Colonic mucosa (tissue), 4 donors: ENCODE measurements at places on chromosomes 4 and X.

GRCh38 chrX:69257499-69258127 lies 92.4 kb upstream of the PJA1 start:
- no peak overlapping the region for H3K27ac ChIP-seq
- H3K27me3 ChIP-seq = no peaks in the 10 kb centered on the region
- no peaks in the 10 kb centered on the region for H3K36me3 ChIP-seq
- no peak for DNase-seq
- H3K4me3 ChIP-seq = no peak overlapping the region
- H3K4me1 ChIP-seq = no peaks in the 10 kb centered on the region

GRCh38 chr4:54784161-54784671 lies 126.5 kb downstream of the KIT start:
- H3K27ac ChIP-seq = peak overlapping the region; percentile 36
- H3K4me3 ChIP-seq = no peak overlapping the region
- H3K36me3 ChIP-seq = no peaks in the 10 kb centered on the region
- no peaks in the 10 kb centered on the region for H3K27me3 ChIP-seq
- peak; percentile 63 for DNase-seq
- no peaks in the 10 kb centered on the region for H3K4me1 ChIP-seq

DNA sequence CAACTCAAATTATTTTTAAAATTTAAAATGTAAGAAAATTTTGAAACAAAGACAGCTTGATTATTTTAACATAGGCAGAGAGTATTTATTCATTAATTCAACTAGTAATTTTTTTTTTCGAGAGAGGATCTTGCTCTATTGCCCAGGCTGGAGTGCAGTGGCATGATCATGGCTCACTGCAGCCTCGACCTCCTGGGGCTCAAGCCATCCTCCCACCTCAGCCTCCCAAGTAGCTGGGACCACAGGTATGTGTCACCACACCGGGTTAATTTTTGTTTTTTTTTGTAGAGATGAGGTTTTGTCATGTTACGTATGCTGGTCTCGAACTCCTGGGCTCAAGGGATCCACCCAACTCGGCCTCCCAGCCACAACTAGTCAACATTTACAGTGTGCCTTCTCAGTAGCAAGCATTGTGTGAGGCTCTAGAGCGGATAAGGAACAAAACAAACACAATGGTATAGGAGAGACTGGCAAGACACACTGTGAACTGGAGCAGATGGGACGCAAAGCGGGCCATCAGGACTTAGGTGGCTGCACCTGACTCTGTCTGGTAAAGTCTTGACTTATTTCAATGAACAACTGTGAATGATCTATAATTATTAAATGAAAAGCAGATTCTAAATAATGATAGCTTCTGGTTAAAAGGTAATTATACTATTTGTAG lies 21.6 kb downstream of the SETD7 start:
- H3K27me3 ChIP-seq = no peaks in the 10 kb centered on the region
- no peaks in the 10 kb centered on the region for H3K36me3 ChIP-seq
- H3K27ac ChIP-seq = no peak overlapping the region
- H3K4me3 ChIP-seq = no peak overlapping the region
- DNase-seq = no peak

- H3K36me3 ChIP-seq = no peaks in the 10 kb centered on the region
- no peak for DNase-seq
- H3K4me3 ChIP-seq = no peak overlapping the region
- no peaks in the 10 kb centered on the region for H3K4me1 ChIP-seq
- H3K27ac ChIP-seq = no peak overlapping the region
Observed at GRCh38 chrX:118370921-118371624, 25.2 kb downstream of the WDR44 start.

- H3K4me3 ChIP-seq = no peak overlapping the region
- H3K27ac ChIP-seq = no peak overlapping the region
- H3K27me3 ChIP-seq = no peaks in the 10 kb centered on the region
- H3K4me1 ChIP-seq = no peaks in the 10 kb centered on the region
- DNase-seq = no peak
Observed at GRCh38 chr4:188778905-188779304, 639.7 kb downstream of the TRIML1 start.

DNA sequence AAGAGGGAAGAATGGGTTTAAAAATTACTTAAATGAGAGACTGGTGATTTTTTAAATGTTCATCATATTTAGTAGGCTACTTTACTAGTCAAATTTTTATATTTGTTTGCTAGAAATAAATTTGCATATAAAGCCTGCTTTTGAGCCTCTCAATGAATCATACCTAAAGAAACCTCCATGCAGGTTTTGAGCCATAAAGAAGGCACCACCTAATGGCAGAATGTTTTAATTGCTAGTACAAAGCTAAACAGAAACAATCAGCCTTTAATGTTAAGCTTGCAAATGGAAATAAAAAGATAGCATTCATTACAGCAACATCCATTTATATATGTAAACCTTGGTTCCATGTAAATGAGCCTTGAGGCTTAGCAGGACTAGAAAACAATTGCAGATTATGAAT lies 989.7 kb downstream of the CCSER1 start:
- H3K36me3 ChIP-seq = no peaks in the 10 kb centered on the region
- no peak for DNase-seq
- H3K27ac ChIP-seq = no peak overlapping the region
- no peak overlapping the region for H3K4me3 ChIP-seq
